ENCODE measurements at places on chromosomes 6 and 20. TPM values are rescaled to one million over a fixed set of nuclear protein-coding genes. Genes with fewer than 3 reads are reported as not detected.

DNA sequence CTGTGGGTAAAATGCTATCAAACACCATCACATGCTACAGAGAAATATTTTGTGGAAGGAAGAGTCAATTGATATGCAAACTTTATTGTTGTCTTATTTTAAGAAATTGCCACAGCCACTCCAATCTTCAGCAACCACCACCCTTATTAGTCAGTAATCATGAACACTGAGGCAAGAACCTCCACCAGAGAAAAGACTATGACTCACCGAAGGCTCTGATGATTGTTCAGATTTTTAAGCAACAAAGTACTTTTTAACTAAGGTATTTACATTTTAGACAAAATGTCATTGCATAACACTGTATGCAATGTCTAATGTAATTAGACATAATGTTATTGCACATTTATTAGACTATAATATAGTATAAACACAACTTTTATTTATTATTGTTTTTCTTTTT lies 26.2 kb upstream of the MMP24 start:
- no peak for DNase-seq

DNA sequence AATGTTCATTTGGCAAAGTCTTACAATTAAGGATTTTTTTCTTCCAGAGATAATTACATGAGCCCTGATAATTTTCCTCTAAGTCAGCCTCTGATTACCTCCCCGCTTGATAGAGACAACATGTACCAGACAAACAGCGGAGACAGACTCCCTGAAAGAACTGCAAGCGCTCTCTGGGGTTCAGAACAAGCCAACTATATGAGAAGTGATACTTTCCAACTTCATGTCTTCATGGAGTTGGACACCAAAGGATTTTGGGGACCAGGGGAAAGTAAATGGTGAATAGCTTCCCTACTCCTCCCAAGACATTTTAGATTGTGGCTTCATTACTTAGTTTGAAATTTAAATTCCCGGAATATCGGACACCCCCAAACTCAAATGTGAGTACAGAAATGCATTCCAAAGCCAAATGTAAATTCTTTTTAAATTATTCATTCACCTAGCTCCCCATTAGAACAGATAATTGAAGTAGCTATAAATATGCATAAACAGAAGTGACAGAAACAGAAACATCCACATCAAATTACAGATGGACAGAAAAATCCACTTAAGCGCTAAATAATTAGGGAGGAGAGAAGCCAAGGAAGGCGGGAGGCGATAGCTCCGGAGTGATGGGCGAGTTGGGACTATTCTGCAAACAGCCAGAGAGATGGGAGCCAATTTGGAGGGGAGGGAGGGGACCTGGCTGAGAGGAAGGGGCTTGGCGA lies 129.7 kb upstream of the AKAP12 start:
- no peak for DNase-seq

GRCh38 chr6:56764081-56764566 lies 121.4 kb upstream of the DST start:
- no peak for DNase-seq

DNA sequence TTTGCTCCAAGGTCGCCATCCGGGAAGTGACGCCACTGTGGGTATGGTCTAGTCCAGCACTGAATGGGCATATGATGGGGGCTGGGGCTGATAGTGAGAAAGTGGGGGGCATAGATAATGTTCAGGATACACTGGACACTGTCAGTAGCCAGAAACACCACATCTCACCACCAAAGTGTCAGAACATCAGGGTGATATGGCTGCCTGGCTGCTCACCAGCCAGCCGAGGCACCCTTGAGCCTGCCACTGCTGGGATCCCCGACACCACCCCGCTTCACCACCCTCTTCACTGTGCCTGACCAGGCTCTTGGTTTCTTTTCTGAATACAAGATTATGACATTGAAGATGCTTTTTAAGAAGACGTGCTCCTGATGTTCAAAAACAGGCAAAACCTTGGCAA lies 46.9 kb downstream of the SIRPA start:
- no peak for DNase-seq

DNA sequence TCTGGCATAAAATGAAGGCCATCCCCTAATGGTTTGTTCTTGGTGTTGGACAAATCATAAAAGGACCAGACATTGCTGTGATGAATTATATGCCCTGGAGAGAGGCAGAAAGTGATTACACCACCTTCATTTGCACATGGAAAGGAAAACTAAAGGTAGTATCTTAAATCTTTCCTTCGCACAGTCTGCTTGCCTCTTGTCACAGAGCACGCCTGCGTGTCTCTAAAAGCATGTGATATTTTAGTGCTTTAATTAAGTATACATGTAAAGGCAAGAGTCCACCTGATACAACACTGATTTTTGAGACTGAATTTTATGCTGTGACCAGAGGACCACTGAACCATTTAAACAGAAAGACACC lies 28.8 kb upstream of the PLAGL1 start:
- no peak for DNase-seq

DNA sequence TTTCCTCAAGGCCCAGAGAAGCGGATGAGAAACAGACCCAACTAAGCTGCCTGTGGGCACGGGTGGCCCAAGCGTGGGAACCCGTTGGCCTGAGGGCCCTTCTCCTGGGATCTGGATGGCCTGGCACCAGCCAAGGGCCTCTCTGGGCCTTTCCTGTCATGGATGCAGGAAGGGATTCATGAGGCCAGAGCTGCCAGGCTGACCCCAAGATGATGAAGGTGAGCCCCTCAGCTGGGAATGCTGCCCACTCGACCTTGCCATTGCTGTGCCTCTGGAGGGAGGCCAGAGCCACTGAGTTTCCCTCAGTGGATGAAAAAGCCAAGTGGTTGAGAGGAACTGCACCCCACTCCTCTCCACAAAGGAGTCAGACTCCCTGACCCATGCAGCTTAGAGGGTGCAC lies 171.2 kb downstream of the VEGFA start:
- no peak for DNase-seq

DNA sequence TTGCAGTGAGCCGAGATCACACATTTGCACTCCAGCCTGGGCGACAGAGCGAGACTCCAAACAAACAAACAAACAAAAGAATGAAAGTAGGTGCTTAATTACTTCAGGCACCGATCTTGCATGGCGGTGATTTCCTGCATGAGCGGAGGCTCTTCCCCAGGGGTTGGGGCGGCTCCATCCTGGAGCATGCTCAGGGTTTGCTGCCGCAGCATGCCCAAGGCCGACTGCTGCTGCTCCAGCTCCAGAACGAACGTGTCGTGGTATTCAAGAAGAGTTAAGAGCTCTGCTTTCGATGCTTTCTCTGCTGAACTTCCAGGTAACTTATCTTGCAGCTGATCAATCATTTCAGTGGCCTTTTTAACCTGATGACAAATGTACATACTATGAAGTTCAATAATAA lies 313.8 kb downstream of the SYNE1 start:
- no peak for DNase-seq

GRCh38 chr6:114521926-114522325 lies 179.1 kb upstream of the HS3ST5 start:
- no peak for DNase-seq

GRCh38 chr6:69232911-69233448 lies 563.8 kb downstream of the LMBRD1 start:
- peak; percentile 85 for DNase-seq

- no peak for DNase-seq
These were observed 139.2 kb upstream of the MMS22L start for GRCh38 chr6:97422171-97422570.

DNA sequence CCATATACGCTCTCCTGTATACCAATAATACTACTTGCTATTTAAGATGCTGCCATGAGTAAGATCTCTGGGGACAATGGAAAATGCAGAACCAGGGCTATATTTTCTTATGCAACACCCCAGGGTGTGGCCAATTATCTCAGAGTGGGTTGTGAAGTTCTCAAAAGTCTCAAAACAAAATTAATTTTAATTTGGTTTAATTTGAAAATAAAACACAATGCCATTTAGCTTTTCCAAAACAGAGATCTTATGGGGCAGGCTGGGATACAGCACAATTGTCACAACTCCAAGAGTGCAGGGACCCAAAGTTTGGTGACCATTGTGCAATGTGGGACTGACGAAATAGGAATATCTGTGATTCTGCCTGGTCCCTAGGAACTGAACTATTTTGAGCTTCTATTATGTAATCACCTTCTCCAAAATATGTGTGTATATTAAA lies 43.1 kb downstream of the MBOAT1 start:
- DNase-seq = no peak

DNA sequence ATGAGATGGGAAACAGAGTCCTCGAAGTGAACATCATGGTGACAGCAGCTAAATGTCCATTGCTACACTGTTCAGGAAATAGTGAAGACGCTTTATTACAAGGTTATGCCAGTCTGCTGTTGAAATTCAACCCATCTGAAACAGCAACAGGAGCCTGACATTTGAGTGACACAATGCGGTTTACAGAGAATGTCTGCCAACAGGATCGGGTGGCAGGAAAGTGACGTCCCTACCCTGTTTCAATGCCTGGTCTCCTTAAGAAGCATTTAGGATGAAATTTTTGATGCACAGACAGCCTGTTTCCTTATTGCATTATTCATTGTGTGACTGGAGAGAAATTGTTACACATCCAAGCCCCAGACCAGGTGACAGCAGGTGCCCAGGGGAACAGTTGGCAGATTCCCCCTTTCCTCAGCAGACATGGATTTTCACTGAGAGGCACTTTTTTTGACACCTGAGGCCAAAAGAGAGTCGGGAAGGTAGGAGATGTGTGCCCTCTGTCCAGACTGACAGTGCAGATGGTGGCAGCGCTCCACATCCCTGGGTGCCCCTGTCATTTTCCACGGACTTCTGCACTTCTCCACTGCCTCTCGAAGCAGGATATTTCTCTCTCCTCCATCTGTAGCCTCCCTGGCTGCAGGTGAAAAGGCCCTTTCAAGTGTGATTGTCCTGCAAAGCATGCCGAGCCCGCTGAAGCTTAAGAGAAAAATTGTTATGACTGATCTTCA lies 87.9 kb downstream of the BFSP1 start:
- no peak for DNase-seq

DNA sequence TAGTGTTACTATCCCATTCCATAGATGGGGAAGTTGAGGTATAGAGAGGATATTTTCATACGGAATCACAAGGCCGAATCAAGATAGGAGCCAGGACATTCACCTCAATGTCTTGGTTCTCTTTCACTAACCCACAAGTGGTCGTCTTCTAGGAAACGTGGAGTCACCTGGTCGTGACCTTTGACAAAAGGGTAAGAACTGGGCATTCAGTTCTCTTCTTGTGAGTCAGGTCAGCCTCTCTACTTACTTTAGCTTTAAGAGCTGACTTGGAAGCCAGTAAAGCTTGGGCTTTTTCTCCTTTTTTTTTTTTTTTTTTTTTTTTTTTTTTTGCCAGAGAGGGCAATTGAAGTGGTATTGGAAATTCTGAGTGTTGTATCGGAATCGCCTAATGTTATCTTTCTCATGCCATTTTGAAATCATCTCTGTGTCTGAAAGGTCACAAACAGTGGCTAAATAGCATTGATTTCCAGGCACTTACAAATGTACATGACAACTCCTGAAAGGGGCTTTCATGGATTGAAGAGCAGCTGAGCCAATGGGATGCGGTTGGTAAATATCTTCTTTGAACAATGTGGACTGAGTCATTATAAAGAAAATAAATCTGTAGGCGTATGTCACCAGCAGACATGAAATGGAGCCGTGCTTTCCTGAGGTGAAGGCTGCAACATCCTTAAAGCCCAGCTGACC lies 356.9 kb downstream of the KIF16B start:
- DNase-seq = no peak

GRCh38 chr6:15299430-15300131 lies 53.7 kb downstream of the JARID2 start:
- DNase-seq = no peak

DNA sequence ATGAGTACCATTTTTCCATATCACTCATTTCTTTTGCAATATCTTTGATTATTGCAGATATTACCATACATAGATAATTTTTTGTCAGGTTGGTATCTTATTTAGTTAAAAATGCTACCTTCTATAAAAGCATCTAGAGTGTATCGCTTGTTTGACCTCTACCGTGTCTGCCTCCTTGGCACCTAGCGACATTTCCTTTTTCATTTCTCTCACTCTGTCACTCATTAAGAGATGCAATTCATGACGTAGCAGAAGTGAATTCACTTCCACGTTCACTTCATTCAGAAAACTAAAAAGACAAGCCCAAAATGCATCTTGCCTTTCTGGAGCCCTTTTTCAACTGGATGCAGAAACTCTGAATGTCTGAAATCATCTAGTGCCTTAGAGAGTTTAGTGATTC lies 172.9 kb downstream of the MMS22L start:
- no peak for DNase-seq

- DNase-seq = no peak
These were observed 6.1 kb downstream of the PLAGL2 start for GRCh38 chr20:32201296-32201976.

- no peak for DNase-seq
These were observed 140.4 kb upstream of the COL21A1 start for GRCh38 chr6:56387621-56388414.

GRCh38 chr6:18978337-18979128 lies 591.4 kb downstream of the RNF144B start:
- no peak for DNase-seq

GRCh38 chr6:72975352-72975752 lies 249.9 kb downstream of the KHDC1L start:
- no peak for DNase-seq

DNA sequence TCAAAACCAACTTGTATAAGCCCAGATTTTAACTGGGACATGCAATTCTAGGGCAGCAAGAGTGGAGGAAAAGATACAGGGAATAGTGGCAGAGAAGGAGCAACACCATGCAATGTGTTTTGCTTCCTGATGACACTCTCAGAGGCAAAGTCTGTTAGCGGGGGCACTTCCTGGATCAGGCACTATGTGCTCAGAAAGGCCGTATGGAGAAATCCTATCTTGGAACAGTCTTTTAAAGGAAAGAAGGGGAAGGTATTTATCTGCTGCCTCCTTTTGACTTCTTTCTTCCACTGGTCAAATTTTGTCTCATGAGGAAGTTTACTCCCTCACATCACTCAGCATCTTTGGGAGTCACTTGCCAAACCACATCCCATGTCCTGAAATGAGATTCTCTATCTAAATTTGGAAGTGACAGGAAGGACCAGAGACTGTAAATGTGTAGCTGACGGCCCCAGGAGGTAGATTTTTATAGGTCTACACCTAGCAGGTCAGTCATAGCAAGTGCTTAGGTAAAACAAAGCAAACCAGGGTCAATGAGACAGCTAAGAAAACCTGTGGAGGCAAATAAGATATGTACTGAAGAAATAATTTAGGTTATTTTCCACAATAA lies 91.7 kb upstream of the ELOVL5 start:
- no peak for DNase-seq

- DNase-seq = no peak
These were observed 79.3 kb upstream of the NAA20 start for GRCh38 chr20:19937651-19938420.

- no peak for DNase-seq
These were observed 8.3 kb upstream of the ISM1 start for GRCh38 chr20:13212750-13213149.

The HLA-E gene
- total RNA-seq = 14.2 TPM

The ENPP5 gene
- total RNA-seq = 0.68 TPM

The NOL7 gene
- 54.7 TPM for total RNA-seq

The ECT2L gene
- not detected for total RNA-seq

The QRSL1 gene
- total RNA-seq = 19.9 TPM

The CCR6 gene
- total RNA-seq = not detected

The MUC21 gene
- not detected for total RNA-seq

The LCA5 gene
- total RNA-seq = 4.7 TPM

The TRIM40 gene
- not detected for total RNA-seq

The GABRR1 gene
- total RNA-seq = not detected

The KCNG1 gene
- total RNA-seq = 4.5 TPM

The NHSL1 gene
- total RNA-seq = 56.6 TPM

The BPIFA3 gene
- not detected for total RNA-seq

Measured in neural crest cell (in vitro differentiated cells).